ENCODE measurements at places on chromosomes 5 and 9. TPM values are rescaled to one million over a fixed set of nuclear protein-coding genes. Genes with fewer than 3 reads are reported as not detected.

CCL28 gene
- not detected for total RNA-seq

PCDHGA8 gene
- total RNA-seq = 1.4 TPM

TJP2 gene
- 135 TPM for total RNA-seq

SPINK7 gene
- total RNA-seq = not detected

DBH gene
- 0.29 TPM for total RNA-seq

TMOD1 gene
- 0.88 TPM for total RNA-seq

ENTREP1 gene
- 25.0 TPM for total RNA-seq

VLDLR gene
- 43.6 TPM for total RNA-seq

CNTNAP3B gene
- total RNA-seq = 2.9 TPM

MIER3 gene
- 32.9 TPM for total RNA-seq

PCDH1 gene
- total RNA-seq = 101 TPM

ECM2 gene
- total RNA-seq = not detected

INSL4 gene
- total RNA-seq = not detected

ITK gene
- not detected for total RNA-seq

PHYHD1 gene
- total RNA-seq = 14.1 TPM

SAXO1 gene
- total RNA-seq = not detected

FOXD4 gene
- not detected for total RNA-seq

SPINK13 gene
- total RNA-seq = not detected

GRIA1 gene
- total RNA-seq = 1.1 TPM

SLC22A4 gene
- 0.60 TPM for total RNA-seq

PPP2R2B gene
- 36.6 TPM for total RNA-seq

WNT8A gene
- 0.27 TPM for total RNA-seq

LCN2 gene
- total RNA-seq = 1.1 TPM

KIAA1958 gene
- 39.9 TPM for total RNA-seq

RECK gene
- 9.8 TPM for total RNA-seq

CDKN2B gene
- 0.31 TPM for total RNA-seq

NPDC1 gene
- total RNA-seq = 44.1 TPM

ADAMTS6 gene
- total RNA-seq = 1.7 TPM

GLRA1 gene
- not detected for total RNA-seq

GCNT4 gene
- 14.4 TPM for total RNA-seq

FCHO2 gene
- 15.7 TPM for total RNA-seq

ZNG1F gene
- 5.3 TPM for total RNA-seq

IFNA7 gene
- total RNA-seq = not detected

TRIM14 gene
- total RNA-seq = 19.4 TPM

SPATA31C1 gene
- not detected for total RNA-seq

SCGB3A2 gene
- 63.6 TPM for total RNA-seq

SEMA4D gene
- 70.4 TPM for total RNA-seq

LCP2 gene
- 0.26 TPM for total RNA-seq

MARVELD2 gene
- total RNA-seq = 31.4 TPM

CATSPER3 gene
- not detected for total RNA-seq

FOXD4L3 gene
- not detected for total RNA-seq

SOX30 gene
- total RNA-seq = not detected

ABCA2 gene
- total RNA-seq = 12.5 TPM

LRRTM2 gene
- not detected for total RNA-seq

TAF11L5 gene
- total RNA-seq = not detected

ZNF354C gene
- 2.6 TPM for total RNA-seq

PCDHA9 gene
- 0.36 TPM for total RNA-seq

RNF183 gene
- total RNA-seq = not detected

TEX48 gene
- total RNA-seq = not detected

DMRTA1 gene
- total RNA-seq = 3.3 TPM

Measured in H1 (cell line).